ENCODE measurements at places on chromosomes 16 and 17.

DNA sequence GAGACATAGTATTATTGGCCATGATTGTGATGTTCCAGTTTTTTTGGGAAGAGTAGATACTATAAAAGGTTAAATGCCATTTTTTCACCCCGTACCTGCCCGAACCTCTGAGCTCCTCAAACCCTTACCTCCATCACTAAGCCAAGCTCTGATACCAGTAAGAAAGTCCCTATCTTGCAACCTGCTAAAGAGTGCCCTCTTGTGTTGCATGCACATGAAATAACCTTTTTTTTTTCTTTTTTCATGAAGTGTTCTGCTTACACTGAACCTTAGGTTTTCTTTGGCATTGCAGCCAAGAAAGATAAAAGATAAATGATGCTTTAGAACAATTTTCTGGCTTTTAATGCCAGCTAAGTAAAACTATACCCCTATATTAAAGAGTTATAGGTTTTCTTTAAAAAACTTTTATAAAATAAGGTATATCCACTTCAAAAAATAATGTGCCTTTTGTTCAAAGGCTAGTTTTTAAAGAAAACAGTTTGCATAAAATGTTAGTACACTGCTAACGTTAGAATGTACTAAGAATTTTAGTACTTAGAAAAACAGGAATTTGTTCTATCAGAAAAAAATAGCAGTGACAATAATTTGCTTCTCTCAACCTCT, 295.3 kb upstream of the PMFBP1 start:
- no peak for DNase-seq

DNA sequence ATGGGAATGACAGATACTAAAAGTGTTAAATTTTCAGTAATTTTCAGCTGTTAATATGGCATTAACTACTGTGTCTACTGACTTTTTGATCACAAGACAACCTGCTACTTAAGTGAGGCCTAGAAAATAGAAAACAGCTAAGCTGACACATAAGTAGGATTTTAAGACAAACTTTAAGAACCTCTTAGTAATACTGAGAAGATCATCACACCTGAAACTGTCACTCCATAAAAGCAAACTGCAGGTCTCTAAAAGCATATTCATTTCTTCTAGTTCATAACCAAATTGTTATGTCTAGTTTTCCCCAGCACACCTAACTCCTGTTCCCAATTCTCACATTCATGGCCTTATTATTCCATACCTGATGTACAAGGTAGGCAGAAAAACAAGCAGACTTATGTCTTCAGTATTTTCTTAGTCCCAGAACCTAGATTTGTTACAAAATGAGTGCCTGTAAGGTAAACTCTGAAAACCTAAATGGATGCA, 8.0 kb downstream of the SRSF1 start:
- no peak for DNase-seq

DNA sequence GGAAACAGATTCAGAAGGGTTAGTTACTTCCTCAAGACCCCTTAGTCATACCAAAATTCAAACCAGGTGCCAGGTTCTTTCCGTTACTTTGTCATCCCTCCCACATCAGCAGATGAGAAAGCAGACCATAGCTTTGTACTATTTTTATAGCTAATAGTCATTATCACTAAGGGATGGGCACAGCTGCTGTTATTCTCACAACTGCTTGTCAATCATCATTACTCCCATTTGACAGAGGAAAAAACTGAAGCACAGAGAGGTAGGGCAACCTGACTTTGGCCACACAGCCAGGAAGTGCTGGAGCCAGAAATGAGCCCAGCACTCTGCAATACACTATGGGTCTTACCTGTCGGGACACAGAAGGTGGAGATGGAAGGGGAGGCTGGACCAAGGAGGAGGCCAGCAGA, 30.0 kb downstream of the TEKT5 start:
- no peak for DNase-seq

DNA sequence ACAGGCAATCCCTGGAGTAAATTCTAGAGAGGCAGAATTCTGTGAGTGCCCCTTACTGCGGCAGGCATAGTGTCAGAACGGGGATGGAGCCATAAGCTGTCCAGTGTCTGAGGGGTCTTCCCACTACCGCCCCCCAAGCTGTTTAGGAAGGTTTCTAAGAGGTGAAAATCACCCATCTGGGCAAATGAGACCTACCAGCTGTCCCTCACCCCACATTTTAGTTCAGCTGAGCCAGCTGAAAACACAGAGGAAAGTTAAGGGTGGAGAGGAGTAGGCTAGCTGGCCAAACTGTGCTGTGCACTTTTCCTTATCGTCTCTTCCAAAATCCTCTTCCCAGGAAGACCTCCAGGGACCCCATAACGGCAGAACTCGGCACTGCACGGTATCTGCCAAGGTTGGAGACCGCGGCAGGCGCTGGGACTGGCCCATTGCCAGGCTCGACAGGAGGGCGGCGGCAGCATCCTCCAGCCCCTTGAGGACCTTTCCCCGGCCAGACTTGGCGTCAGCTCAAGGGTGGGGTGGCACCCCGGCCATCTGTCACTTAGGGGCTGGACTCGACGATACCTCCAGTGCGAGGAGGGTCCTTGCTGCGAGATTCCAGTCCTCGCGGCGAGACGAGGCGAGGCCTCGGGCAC, 955 bp downstream of the ACLY start:
- peak; percentile 76 for DNase-seq

- no peak for DNase-seq
Measured at GRCh38 chr16:30889721-30890120, 4.2 kb downstream of the BCL7C start.

GRCh38 chr16:24580665-24581064, 41.3 kb downstream of the RBBP6 start:
- no peak for DNase-seq

DNA sequence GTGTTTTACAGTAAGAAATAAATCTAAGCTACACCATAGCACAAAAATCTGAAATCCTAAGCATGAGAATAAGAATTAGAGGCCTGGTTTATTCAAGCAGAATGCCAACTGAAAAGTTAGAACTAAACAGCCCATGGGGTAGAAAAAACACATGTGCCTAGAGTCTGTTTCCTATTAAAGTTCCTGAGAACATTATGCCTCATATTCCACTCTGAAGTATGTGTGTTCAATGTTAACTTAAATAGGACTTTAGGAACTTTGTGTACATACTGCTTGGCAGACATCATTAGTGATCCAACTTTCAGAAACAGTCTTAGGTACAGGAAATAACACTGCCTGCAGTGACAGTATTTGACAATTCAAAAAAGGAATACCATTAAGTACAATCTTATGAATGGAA, 18.2 kb downstream of the HEATR6 start:
- no peak for DNase-seq

GRCh38 chr17:77697480-77698400, 260.8 kb upstream of the TNRC6C start:
- DNase-seq = peak; percentile 41

GRCh38 chr17:35676441-35676840, 55.0 kb upstream of the RASL10B start:
- DNase-seq = no peak

DNA sequence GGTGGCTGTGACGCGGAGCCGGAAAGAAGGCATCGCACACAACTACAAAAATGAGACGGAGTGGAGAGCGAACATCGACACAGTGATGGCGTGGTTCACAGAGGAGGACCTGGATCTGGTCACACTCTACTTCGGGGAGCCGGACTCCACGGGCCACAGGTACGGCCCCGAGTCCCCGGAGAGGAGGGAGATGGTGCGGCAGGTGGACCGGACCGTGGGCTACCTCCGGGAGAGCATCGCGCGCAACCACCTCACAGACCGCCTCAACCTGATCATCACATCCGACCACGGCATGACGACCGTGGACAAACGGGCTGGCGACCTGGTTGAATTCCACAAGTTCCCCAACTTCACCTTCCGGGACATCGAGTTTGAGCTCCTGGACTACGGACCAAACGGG, 4.4 kb downstream of the ENPP7 start:
- DNase-seq = no peak

GRCh38 chr17:55676274-55676673, 46.4 kb downstream of the TMEM100 start:
- DNase-seq = no peak
